Activated T-helper 2 cell treated with anti-CD3 and anti-CD28 coated beads, Interferon-gamma antibody, Interleukin-2, Interleukin-4, amounts not matched to agents 10 μg/mL and 5 μg/mL and 100 μg/mL, durations not matched to agents 14 hours and 24 hours and 36 hours (primary cell): ENCODE measurements at places on chromosomes 4 and X. TPM values are rescaled to one million over a fixed set of nuclear protein-coding genes. Genes with fewer than 3 reads are reported as not detected.

DNA sequence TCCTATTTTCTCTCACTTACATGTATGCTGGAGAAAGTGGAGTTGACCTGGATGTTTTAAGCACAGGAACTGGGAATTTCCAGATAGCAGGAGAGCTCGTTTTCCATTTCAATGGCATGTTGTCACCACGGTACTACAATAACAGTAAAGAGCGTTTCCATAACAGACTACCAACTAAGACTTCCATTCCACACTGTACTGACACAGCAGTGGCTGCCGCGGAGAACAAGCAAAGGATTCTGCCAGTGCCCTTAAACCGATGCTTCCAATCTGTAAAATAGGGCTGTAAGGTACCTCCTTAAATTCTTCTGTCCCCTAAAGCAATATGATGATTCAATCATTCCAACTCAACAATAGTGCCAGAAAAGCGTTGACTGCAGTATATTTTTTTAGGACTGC is 143.9 kb downstream of the KLHL13 start:
- DNase-seq: no peak

DNA sequence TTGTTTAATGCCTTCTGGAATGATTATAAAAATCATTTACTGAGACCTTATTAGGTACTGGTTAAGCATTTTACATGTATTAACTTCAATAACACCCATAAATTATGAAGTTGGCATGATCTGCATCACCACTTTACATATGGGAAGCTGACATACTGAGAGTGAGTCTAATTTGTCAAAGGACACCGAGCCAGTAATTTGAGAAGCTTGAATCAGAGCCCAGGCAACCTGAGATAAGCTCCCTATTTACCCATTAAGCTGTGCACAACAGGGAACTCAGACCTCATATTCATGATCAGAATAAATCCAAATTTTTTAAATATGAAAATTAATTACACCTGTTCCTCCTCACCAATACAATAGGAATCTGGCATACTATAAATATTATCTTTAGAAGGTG is 247.9 kb upstream of the EPHA5 start:
- no peak for DNase-seq

DNA sequence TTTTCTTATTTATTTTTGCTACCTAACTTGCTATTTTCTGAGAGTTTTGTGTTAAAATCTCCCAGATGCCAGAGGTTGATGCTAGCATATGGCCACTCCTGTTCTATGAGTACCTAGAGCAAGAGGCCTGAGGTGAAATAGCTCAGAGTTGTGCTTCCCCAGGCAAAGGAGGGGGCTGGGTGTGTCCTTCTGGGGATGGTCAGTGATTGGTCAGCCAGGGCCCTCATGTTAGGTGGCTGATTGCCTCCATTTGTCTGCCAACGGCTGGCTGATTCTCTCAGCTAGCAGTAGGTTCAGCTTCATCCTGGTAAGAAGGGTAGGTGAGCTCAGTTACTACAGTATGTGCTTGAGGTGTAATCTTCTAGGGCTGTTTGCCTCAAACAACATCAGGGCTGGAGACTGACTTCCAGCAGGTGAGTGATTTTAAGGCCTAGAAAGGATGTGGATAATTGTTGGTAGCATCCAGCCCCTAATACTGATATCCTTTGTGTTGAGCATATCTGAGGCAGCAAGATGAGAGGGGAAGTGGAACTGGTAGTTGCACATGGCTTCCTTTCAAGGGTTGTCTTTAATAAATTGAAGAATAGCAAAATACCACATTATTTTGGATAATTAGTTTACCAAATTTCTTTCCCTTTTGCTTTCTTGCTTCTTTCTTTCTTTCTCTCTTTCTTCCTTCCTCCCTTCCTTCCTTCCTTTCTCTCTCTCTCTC is 62.5 kb upstream of the RHOH start:
- no peak for DNase-seq

- DNase-seq: no peak
Observed at GRCh38 chr4:40587826-40588225, 41.8 kb downstream of the RBM47 start.

DNA sequence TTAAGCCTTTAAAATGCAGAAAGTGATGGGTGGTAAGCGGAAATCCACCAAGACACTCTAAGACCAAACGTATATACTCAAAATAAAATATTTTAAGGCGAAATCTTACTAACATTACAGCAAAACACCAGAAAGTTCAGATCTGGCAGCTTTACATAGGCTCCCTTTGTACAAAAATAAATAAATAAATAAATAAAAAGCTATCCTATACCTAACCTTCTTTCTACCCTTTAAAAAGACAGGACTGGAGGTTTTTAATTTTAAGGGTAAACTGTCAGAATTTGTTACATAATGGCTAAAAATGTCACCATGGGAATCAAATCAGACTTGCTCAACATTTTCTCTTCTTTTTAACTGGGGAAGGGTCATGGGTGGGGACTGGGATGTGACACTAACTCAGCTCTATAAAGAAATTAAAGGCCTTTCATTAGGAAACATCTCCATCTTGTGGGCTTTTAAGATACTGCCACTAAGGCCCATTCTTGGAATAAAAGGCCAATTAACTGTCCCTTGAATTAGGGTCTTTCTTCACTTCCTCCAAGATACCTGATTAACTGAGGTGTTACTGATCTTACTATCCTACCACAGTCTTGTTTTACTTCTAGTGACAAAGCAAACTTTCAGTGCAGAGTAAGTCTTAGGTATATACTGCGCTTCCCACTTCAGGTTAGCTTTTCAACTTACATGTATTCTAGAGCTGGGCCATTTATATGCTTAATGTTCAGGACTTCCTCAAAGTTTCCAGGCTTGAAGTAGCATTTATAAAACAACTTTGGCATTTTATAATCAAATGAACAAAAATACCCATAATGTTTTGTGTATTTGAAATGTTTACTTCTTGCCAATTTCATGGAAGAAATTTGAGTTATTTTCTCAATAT is 13.3 kb downstream of the HNRNPD start:
- DNase-seq: no peak

DNA sequence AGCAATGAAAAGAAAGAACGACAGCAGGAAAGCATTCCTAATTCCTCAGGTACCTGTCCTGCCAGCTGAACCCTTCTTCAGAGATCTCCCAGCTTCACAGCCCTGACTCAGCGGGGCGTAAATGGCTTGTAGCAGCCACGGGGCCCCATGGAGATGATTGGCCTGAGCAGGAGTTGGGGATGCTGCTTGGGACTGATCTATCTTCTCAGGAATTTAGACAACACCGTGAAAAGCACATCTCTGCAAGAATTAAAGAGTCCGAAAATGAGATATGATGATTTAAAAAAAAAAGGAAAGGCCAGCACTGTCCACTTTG is 22.5 kb upstream of the SLC25A4 start:
- DNase-seq: no peak

GPR82 gene
- 0.14 TPM in 1 of 2 replicates, not detected in the other for total RNA-seq

ARR3 gene
- not detected in 2 replicates for total RNA-seq

RAB9A gene
- 13.0 and 14.6 TPM in 2 replicates for total RNA-seq
